ENCODE measurements at places on chromosomes 6 and 20. TPM values are rescaled to one million over a fixed set of nuclear protein-coding genes. Genes with fewer than 3 reads are reported as not detected.
A peak's percentile ranks its signal among the peaks of the same experiment; 100 is the strongest.

DNA sequence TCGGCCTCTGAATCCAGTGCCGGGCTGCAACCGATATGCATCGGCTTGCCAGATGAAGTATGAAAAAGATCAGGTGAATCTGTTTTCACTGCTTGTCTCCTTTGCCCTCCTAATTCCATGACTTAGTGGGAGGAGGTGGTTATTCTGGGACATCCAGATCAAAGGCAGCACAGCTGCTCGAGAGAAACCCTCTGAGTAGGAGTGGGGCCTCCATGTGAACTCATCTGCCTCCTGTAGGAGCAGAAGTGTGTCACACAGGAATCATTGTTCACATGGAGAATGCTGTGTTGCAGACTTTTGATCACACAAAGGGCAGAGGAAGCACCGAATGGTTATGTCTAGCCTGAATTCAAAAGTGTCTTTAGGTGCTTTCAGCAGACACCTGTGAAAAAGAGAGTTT lies 73.1 kb upstream of the SLC22A1 start:
- DNase-seq = no peak

- DNase-seq = no peak
These were observed 19.3 kb downstream of the CITED2 start for GRCh38 chr6:139355172-139355571.

- DNase-seq = no peak
These were observed 19.7 kb downstream of the NPEPL1 start for GRCh38 chr20:58712151-58712791.

GRCh38 chr6:167013067-167013466 lies 13.9 kb downstream of the CEP43 start:
- no peak for DNase-seq

DNA sequence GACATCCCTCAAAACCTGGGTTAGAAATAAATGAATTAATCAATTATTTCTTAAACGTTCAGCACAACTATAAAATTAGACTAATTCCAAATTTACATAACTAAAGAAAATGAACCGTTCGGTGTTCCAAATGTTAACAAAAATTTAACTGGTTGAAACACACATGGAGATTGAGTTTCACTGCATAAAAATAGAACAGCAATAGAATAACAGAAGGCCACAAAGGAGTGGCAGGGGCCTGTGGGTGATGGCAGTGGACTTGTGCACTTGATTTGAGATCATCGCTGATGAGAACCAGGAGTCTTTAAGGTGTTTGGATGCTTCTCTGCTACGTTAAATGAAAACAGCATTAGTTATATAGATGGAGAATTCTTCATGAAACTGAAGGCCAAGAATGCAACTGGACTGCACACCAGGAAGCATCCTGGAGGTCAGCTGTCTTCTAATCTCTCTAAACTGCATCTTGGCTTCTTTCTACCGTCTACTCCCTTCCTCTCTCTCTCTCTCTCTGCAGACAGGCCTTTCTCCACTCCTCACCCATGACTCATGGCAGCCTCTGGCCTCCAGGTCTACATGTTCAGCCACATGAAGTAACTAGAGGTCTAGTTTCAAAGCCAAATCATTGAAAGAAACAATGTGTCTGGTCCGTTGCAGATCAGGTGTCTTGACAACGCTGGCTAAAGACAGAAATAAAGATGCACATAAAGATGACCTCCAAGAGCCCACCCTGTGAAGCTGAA lies 111.3 kb downstream of the SIM1 start:
- DNase-seq = peak; percentile 70

DNA sequence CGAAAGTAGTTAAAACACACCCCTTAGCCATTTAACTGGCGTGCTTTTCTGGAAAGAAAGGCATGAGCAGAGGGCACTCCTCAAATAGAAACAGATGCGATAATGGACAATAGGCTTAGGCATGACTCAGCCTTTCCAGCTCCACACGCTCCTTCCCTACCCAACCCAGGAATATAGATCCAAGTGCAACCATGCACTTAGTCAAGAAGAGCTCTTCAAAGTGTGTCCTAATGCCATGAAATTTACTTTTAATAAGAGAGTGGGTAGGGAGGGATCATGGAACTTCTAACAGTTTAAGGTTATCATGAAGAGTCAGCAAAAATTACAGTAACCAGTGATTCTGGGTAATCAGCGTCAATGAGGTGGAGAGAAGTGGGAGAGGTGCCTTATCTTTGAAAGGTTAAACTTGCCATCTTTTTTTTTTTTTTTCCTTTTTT lies 2.4 kb upstream of the EFHC1 start:
- DNase-seq = peak; percentile 68

- no peak for DNase-seq
These were observed 734 bp downstream of the MMS22L start for GRCh38 chr6:97282238-97282725.

TREML2 gene
- polyA plus RNA-seq = not detected

SLCO4A1 gene
- polyA plus RNA-seq = 1.1 TPM

Measured in IMR-90 (cell line).